ENCODE measurements at places on chromosomes 5 and 9.
A peak's percentile ranks its signal among the peaks of the same experiment; 100 is the strongest.

GRCh38 chr5:123483446-123484077 lies 28.4 kb upstream of the CSNK1G3 start:
- H3K4me1 ChIP-seq, result no peaks in the 10 kb centered on the region
- H3K36me3 ChIP-seq, result no peaks in the 10 kb centered on the region
- DNase-seq, result no peak
- H3K27me3 ChIP-seq, result no peaks in the 10 kb centered on the region

DNA sequence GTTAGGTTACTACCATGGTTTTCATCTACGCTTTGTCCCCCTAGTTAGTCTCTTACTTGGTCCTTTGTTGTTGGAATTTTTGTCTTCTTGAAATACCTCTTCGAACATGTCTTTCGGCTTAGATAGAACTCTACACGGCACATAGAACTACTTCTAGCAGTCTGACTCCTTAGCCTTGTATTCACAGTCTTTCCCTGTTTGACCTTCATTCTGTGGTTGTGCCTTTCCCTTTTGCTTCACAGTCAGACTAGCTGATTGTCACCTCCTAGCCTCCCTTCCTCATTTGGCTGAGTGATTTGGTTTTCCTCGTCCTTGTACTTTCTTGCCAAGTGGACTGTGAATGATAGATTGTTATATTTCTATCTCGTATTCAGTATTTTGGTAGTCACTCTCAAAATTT lies 10.7 kb downstream of the SMAD5 start:
- H3K4me3 ChIP-seq, result no peak overlapping the region
- H3K27me3 ChIP-seq, result no peaks in the 10 kb centered on the region
- DNase-seq, result no peak
- no peaks in the 10 kb centered on the region for H3K36me3 ChIP-seq

DNA sequence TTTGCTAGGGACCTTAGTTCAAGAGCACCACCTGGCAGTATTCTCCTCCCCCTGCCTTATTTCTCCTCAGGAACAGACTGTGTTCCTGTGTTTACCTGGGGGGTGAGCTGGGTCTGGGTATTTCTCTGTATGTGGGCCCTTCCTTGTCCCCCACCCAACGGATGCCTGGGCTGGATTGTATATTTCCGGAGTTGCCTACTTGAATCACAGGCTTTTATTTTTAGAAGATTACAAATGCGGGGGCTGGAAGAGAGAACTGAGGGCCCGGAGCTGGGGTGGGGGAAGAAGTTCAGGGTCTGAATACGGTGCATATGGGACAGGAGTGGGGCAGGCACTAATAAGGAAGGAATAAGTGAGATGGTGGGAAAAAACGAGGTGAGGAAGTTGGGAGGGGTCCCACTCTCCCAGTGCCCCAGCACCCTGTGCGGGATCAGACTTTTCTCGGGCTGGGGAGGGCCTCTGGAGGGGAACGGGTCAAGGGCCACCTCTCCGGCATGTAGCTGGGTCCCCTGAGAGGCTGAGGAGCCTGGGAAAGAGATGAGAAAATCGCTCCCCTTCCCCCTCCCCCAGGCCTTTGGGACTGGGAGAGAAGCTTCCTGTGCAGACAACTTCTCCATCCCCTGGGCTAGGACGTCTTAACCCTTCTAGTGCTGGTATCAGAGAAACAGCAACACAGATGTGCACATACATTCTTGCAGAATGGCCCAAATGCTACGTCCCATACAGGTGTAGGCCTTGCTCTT lies 42.1 kb downstream of the PCDH1 start:
- H3K4me3 ChIP-seq, result no peak overlapping the region
- no peak for DNase-seq
- peaks cover 11% of the 10 kb centered on the region for H3K4me1 ChIP-seq
- no peaks in the 10 kb centered on the region for H3K36me3 ChIP-seq

- no peaks in the 10 kb centered on the region for H3K4me1 ChIP-seq
- DNase-seq, result no peak
- no peaks in the 10 kb centered on the region for H3K27me3 ChIP-seq
- no peak overlapping the region for H3K4me3 ChIP-seq
- H3K27ac ChIP-seq, result no peak overlapping the region
These were observed 81.8 kb downstream of the NFIB start for GRCh38 chr9:14232111-14232510.

DNA sequence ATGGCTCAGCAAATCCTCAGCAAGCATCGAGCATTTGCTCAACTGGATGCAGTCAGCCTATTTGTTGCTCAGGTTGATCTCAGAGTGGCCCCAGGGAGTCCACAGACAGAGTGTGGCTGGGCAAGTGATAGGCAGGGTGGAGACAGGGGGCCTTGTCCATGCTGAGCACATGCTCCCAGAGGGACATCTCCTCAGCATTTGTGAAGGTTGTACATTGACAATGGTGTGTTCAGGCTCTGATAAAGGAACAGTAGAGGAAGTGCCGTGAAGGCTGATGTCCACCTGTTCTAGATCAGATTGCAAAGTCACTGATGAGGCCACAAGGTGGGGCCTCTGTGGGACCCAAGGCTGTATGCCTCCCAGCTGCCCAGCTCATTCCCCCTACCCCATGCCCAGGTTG lies 50.1 kb upstream of the FOXI1 start:
- no peak overlapping the region for H3K27ac ChIP-seq
- no peaks in the 10 kb centered on the region for H3K36me3 ChIP-seq
- H3K27me3 ChIP-seq, result no peaks in the 10 kb centered on the region
- no peak overlapping the region for H3K4me3 ChIP-seq

- no peak overlapping the region for H3K27ac ChIP-seq
- DNase-seq, result no peak
- no peak overlapping the region for H3K4me3 ChIP-seq
- H3K36me3 ChIP-seq, result peaks cover 19% of the 10 kb centered on the region
These were observed 30.1 kb downstream of the B4GALT1 start for GRCh38 chr9:33136721-33137670.

GRCh38 chr5:39891376-39891775 lies 466.6 kb upstream of the DAB2 start:
- no peaks in the 10 kb centered on the region for H3K36me3 ChIP-seq
- no peak for DNase-seq
- no peak overlapping the region for H3K27ac ChIP-seq
- no peaks in the 10 kb centered on the region for H3K4me1 ChIP-seq
- H3K4me3 ChIP-seq, result no peak overlapping the region

GRCh38 chr5:172175263-172175719 lies 12.7 kb downstream of the STK10 start:
- DNase-seq, result no peak
- H3K36me3 ChIP-seq, result peaks cover 9% of the 10 kb centered on the region
- no peaks in the 10 kb centered on the region for H3K27me3 ChIP-seq
- H3K4me1 ChIP-seq, result peaks cover 25% of the 10 kb centered on the region

GRCh38 chr5:14615365-14615764 lies 33.8 kb downstream of the OTULINL start:
- H3K27me3 ChIP-seq, result no peaks in the 10 kb centered on the region
- no peak overlapping the region for H3K4me3 ChIP-seq
- no peak for DNase-seq

- H3K27me3 ChIP-seq, result no peaks in the 10 kb centered on the region
- no peaks in the 10 kb centered on the region for H3K4me1 ChIP-seq
- H3K36me3 ChIP-seq, result no peaks in the 10 kb centered on the region
These were observed 60.8 kb downstream of the TSTD2 start for GRCh38 chr9:97572196-97572891.

GRCh38 chr9:13033959-13034693 lies 245.4 kb downstream of the MPDZ start:
- DNase-seq, result peak; percentile 75
- no peak overlapping the region for H3K4me3 ChIP-seq
- H3K4me1 ChIP-seq, result no peaks in the 10 kb centered on the region

GRCh38 chr9:93387791-93388190 lies 63.7 kb upstream of the FAM120A start:
- H3K27me3 ChIP-seq, result no peaks in the 10 kb centered on the region
- no peaks in the 10 kb centered on the region for H3K4me1 ChIP-seq

- peaks cover 35% of the 10 kb centered on the region for H3K4me1 ChIP-seq
- DNase-seq, result no peak
- no peaks in the 10 kb centered on the region for H3K27me3 ChIP-seq
- H3K36me3 ChIP-seq, result no peaks in the 10 kb centered on the region
These were observed 52.4 kb upstream of the SYNPO start for GRCh38 chr5:150587856-150588595.

- H3K27ac ChIP-seq, result no peak overlapping the region
- H3K36me3 ChIP-seq, result no peaks in the 10 kb centered on the region
- no peaks in the 10 kb centered on the region for H3K27me3 ChIP-seq
- no peak overlapping the region for H3K4me3 ChIP-seq
These were observed 32.1 kb upstream of the TCF7 start for GRCh38 chr5:134082264-134082992.

DNA sequence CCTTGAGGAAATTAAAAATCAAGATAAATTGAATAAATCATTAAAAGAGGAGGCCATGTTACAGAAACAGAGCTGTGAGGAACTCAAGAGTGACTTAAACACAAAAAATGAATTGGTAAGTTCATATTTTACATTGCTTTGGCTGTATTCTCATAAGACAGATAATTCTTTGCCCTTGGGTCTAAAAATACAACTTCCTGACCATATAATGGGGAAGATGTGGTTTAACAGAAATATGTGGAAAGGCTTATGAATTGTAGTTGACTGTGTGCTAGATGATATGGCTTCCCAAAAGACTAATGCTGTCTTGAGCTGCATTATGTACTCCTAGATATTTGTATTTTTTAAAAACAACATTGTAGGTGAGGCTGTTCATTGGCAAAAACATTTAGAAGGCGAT lies 33.1 kb downstream of the CNTRL start:
- no peak overlapping the region for H3K4me3 ChIP-seq
- no peaks in the 10 kb centered on the region for H3K4me1 ChIP-seq
- no peak overlapping the region for H3K27ac ChIP-seq
- no peak for DNase-seq
- no peaks in the 10 kb centered on the region for H3K27me3 ChIP-seq

Data from trophoblast cell (in vitro differentiated cells and primary cell).